ENCODE measurements at places on chromosomes 2 and 18.

- no peak for DNase-seq
Observed at GRCh38 chr2:95024960-95025405, 525 bp upstream of the MAL start.

DNA sequence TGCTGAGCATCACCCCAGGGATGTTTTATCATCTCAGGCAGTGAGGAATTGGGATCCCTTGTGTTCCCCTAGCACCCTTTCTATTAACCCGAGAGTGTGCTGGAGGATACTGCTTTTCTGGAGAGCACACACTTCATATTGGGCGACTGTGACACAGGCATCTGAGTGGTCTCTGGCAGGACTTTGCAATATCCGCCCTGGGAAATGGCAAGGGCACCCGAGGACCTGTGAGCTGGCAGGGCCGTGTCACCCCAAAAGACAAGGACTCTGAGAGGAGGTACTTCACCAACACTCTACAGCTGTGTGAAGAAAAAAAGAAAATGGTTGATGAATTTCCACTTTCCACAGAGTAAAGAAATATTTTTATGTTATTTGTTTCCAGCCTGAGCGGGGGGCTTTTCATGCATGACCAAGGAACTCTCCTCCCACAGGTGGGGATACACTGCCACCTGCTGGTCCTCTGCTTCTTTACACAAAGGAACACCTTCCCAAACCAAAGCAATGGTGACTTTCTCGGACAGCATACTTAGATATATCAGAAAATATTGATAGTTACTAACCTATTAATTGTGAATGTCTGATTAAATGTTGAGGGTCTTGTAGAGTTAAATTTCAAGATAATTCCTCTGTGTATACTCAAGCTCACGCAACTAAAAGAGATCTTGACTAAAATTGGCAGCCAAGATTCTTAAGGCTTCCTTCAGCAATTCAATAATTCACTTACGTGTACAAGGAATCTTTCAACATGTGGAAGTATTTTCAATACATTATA is 45.9 kb upstream of the REG3G start:
- peak; percentile 23 for DNase-seq

- DNase-seq = no peak
Observed at GRCh38 chr2:193076995-193077394, 882.3 kb upstream of the TMEFF2 start.

DNA sequence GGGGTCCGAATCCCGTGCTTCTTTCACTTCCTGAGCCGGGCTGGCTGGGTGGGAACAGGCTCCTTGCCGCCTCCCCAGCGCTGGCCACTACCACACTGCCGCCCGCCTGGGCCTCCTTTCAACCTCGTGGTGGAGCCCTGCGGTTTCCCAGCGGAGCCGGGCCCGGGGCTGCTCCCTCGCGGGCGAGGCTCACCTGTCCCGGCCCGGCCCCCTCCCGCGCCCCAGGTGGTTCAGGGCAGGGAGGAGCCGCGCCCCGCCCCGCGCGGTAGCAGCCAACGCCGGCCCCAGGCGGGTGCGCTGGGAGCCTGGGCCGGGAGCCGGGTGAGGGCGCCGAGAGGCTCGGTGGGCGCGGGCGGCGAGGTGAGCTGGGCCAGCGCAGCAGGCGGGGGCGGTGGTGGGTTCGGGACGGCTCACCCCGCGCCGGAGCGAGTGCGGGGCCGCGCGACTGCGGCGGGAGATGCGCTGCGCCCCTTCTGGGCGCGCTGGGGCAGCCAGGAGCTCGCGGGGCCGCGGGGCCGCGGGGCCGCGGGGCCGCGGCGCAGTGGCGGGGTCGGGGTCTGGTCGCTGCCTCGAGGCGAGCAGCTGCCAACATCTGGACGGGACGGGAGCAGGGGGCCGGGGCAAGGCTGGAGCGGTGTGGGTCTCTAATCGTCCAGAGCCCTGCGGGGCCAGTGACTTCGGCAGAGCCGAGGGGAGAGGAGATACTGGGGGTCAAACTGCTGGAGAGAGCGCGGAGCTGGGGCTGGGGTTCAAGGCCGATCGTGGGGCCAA is at the start of gene LYPD6B:
TSS of gene LYPD6B (plus strand) at position 258 of the 771 bp plus-strand sequence. CDS start 92,250 bp downstream, outside the sequence.
- DNase-seq = peak; percentile 61

DNA sequence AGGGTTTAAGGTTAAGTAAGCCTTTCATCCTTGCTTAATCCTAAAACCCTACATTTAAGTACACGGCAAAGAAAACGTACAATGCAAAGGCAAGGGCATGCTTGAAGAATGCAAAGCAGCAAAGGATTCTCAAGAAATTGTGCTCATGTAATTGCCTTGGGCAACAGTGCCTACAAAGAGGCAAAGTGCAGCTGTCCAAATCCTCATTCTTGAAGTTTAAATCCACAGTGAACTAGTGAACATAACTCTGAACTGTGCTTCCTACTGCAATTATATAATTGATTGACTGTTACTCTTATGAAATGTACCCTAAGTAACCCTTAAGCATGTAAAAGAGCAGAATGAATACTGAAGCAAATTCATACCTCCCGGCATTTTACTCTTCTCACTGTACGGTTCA is 85.4 kb downstream of the MAP3K20 start:
- no peak for DNase-seq

GRCh38 chr2:15808204-15808910 is 132.0 kb upstream of the MYCN start:
- no peak for DNase-seq

DNA sequence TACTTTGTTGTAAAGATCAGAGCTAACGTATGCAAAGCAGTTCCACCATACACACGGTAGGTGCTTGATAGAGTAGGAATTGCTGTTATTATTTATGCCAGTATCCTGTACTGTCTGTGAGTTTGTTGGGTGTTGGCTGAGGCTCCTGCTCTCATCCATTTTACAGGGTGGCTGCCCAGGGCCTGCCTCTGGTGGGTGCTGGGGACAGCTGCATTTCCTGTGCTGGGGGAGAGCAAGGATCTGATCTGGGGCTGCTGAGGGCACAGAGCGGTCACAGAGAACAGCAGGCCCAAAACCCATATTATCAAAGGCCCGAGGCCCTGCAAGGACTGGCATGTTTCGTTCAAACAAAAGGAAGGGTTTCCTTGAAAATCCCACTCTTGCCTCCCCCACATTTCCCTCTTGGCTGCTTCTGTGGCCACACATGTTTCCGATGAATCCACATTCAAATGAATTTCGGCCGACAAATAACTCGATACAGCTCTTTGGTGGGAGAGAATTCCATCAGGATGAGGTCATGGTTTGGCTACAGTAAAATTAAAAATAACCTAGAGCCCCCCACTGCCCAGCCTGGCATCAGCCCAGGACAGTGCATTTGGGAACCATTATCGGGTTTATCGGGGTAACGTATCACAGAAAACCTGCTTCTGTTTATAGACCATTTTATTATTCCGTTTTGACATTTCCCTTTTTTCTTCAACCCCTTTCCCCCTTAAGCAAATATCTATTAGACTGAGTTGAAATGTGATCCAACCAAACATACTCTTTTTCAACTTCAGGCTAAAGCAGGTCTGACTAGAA is 143.4 kb downstream of the CYRIA start:
- DNase-seq = no peak

DNA sequence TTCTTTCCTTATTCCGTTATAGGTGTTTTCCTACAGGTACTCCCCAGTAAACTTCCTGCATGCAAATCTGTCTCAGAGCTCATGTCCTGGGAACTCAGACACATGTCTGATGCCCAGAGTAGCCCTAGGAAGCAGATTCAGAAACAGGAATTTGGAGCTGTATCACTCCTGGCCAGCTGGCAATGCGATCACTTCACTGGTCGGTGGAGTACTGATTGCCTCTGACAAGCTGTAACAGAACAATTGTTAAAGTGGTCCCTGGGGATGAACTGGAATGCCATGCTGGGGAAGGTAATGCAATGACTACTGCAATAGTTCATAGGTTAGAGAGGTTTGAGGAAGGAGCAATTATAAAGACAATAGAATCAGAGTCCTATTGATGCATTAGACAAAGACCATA is 131.6 kb upstream of the DOCK10 start:
- DNase-seq = no peak
